ENCODE measurements at places on chromosomes 5 and 9.

DNA sequence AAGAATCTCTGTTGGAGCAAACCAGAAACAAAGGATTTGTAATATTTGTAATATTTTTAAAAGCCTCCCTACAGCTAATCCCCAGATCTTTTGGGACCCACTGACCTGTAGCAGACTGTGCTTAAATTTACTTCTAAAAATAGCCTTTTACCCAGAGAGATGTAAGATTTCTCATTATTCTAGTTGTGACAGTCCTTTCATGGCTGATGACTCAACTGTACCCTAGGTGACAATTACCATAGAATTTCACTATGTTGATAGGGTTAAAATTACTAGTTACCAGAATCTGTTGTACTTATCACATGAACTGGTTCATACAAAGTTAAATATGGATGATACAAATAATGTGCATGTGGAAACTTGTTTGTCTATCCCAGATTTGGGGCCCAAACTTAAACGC lies 543.9 kb upstream of the SEMA6A start:
- no peak overlapping the region for H3K4me3 ChIP-seq
- H3K36me3 ChIP-seq = no peaks in the 10 kb centered on the region
- no peak for DNase-seq
- H3K27me3 ChIP-seq = no peaks in the 10 kb centered on the region
- no peaks in the 10 kb centered on the region for H3K4me1 ChIP-seq

DNA sequence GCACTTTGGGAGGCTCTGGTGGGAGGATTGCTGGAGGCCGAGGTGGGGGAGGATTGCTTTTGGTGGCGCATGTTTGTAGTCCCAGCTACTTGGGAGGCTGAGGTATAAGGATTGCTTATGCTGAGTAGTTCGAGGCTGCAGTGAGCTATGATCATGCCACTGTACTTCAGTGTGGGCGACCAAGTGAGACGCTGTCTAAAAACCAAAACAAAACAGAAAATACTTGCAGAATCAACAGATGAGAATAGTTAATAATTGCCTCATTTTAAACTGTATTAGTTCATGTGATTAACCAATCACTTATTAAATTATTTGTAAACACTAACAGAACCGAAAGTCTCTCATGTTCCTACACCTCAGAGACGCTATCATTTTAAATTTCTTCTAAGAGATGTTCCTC lies 118.1 kb downstream of the CCDC171 start:
- H3K27me3 ChIP-seq = no peaks in the 10 kb centered on the region
- H3K4me1 ChIP-seq = no peaks in the 10 kb centered on the region

DNA sequence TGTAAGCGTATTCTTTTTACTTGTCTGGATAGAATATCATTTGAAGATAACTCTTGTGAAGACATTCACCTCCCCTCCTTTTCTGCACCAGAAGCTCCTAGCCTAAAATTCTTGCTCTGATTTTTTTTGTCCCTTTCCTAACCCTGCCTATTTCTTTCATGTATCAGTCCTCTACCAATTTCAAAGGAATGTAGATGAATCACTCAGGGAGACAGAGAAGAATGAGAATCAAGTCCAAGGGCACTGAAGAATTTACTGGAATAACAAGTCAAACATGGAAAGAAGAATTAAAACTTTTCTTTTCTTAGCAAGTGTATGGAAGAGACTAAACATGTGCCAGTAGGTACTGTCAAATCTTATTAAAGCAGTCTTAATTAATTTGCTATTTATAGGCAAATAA lies 618.7 kb downstream of the DNAH5 start:
- no peaks in the 10 kb centered on the region for H3K4me1 ChIP-seq
- H3K36me3 ChIP-seq = no peaks in the 10 kb centered on the region
- no peak overlapping the region for H3K4me3 ChIP-seq
- H3K27ac ChIP-seq = no peak overlapping the region
- DNase-seq = no peak
- no peaks in the 10 kb centered on the region for H3K27me3 ChIP-seq

DNA sequence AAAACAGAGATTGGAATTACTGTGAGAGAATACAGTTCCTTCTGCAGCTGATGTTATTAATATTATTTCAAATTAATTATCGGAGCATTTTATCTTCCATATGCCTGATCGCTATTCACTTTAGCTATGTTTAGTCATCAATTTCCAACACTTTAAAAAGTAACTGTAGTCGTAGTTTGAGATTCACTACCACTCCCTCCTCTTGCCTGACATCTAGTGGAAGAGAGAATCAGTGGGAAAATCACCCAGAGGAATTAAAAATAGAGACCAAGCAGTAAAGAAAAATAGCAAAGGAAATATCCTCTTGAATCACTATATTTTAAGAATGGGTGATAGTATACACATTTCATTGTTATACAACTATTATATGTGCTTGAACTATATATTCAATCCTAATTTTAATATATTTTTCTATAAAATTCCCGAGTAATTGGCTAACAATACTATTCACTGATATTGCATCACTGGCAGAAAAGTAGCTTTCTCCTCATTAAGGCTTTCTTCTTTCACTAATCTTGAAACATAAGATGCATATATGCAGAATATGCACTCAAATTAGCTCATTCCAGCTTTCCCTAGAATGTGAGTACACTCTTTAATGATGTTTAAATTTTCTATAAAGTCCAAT lies 708.7 kb downstream of the CDH9 start:
- no peak overlapping the region for H3K4me3 ChIP-seq
- no peaks in the 10 kb centered on the region for H3K4me1 ChIP-seq
- no peak for DNase-seq
- no peak overlapping the region for H3K27ac ChIP-seq
- no peaks in the 10 kb centered on the region for H3K27me3 ChIP-seq
- no peaks in the 10 kb centered on the region for H3K36me3 ChIP-seq

- H3K27ac ChIP-seq = no peak overlapping the region
- H3K36me3 ChIP-seq = no peaks in the 10 kb centered on the region
- H3K4me3 ChIP-seq = no peak overlapping the region
- H3K27me3 ChIP-seq = no peaks in the 10 kb centered on the region
- no peaks in the 10 kb centered on the region for H3K4me1 ChIP-seq
These were observed 236.9 kb downstream of the SAXO1 start for GRCh38 chr9:18795947-18796671.

DNA sequence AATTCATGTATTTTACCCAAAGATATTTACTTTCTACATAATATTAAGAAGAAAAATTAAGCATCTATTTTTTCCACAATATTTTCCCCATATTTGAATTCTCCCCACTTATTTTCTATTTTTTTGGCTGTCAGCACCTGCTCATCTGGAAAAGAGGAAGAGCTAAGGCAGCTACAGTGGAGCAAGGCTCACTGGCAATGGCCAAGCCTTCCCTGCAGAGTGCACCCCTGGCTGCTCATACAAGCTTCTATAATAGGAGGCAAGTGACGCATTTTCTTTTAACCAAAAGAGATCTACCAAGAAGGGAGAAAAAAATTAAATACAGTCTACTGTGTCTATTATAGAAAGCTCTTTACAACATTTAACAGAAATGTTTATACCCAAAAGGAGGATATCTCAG lies 72.5 kb downstream of the AUH start:
- no peaks in the 10 kb centered on the region for H3K27me3 ChIP-seq
- no peak overlapping the region for H3K4me3 ChIP-seq
- peaks cover 16% of the 10 kb centered on the region for H3K36me3 ChIP-seq
- H3K27ac ChIP-seq = no peak overlapping the region
- DNase-seq = no peak

DNA sequence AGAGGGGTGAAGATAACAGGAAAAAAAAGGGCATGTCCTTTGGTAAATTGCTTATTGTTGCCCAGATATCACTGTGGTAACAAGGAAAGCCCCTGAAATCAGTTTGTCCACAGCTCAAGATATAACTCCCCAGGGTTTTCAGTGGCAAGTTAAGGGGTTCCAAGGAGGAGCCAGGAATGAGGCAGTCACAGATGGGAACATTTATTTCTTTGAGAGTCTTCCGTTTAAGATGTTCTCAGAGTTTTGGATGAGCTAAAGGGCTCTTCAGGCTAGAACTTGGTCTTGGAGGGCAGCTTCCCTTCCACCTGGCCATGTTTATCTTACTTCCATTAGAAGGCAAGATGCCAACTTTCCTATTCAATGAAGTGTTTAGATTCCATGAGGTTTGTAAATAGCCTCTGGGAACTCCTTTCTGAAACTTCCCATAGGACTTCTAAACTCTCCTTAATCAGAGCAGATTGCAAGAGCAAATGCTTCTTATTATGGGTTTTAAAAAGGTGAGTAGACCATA lies 277.6 kb upstream of the TNC start:
- no peak overlapping the region for H3K27ac ChIP-seq
- no peak for DNase-seq
- no peaks in the 10 kb centered on the region for H3K27me3 ChIP-seq
- H3K4me1 ChIP-seq = no peaks in the 10 kb centered on the region

GRCh38 chr5:135435467-135436330 lies 11.4 kb downstream of the DCANP1 start:
- no peaks in the 10 kb centered on the region for H3K36me3 ChIP-seq
- peaks cover 14% of the 10 kb centered on the region for H3K27me3 ChIP-seq
- no peak for DNase-seq
- H3K27ac ChIP-seq = no peak overlapping the region

DNA sequence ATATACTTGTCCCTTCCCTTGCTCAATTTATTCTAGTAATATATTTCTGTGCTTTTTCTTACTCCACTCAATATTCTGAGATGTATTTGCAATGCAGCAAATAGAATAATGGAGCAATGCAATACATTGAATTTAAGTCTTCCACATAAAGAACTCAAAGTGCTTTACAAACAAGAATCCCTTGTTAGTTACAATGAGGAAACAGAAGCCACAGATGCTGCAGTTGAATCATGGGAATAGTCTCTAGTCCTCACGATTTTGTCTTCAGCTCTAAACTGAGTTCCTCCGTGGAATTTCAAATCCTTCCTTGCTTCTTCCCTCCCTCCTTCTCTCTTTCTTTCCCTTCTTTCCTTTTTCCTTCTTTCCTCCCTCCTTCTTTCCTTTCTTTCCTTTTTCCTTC lies 12.5 kb upstream of the TAS2R1 start:
- no peaks in the 10 kb centered on the region for H3K27me3 ChIP-seq
- H3K4me3 ChIP-seq = no peak overlapping the region
- H3K4me1 ChIP-seq = no peaks in the 10 kb centered on the region
- no peaks in the 10 kb centered on the region for H3K36me3 ChIP-seq
- H3K27ac ChIP-seq = no peak overlapping the region

DNA sequence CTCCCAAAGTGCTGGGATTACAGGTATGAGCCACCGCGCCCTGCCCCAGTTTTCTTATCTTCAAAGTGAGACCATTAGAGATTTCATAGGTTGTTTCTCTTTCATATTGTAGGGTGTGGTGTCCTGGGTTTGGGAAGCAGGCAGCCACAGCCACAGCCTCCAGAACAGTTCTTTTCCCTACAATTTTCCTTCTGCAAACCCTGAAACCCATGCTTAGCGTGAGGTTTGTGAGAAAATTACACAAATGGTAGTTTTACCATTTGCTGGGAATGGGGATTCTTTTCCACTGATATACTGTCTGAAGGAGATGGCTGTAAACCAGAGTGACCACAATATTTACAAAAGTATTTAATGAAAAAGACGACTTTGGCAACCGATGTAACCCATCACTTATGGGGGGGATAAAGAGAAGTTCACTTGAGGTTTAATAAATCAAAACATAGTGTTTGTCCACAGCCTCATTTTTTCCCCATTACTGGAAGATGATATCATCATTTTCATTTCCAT lies 26.7 kb upstream of the ECM2 start:
- no peaks in the 10 kb centered on the region for H3K4me1 ChIP-seq
- DNase-seq = no peak
- no peaks in the 10 kb centered on the region for H3K27me3 ChIP-seq
- H3K27ac ChIP-seq = no peak overlapping the region
